ENCODE measurements at places on chromosomes 16 and 17.

DNA sequence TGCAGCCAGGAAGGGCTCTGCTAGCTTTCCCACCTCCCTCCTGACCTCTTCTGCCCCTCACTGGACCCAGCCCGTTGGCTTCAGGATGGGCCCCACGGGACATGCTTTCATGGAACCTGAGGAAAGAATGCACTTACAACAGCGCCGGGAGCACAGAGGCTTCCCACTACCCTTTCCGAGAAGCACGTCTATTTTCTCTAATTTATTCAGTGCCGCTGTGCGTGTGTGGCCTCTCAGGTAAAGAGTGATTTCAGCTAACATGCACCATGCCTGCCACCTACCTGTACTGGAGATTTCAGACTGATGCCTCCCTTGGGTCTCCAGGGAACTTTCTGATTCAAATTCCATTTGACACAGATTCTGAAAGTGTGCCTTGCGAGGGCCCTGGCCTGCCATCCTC, 140.1 kb downstream of the CYLD start:
- no peak for DNase-seq

DNA sequence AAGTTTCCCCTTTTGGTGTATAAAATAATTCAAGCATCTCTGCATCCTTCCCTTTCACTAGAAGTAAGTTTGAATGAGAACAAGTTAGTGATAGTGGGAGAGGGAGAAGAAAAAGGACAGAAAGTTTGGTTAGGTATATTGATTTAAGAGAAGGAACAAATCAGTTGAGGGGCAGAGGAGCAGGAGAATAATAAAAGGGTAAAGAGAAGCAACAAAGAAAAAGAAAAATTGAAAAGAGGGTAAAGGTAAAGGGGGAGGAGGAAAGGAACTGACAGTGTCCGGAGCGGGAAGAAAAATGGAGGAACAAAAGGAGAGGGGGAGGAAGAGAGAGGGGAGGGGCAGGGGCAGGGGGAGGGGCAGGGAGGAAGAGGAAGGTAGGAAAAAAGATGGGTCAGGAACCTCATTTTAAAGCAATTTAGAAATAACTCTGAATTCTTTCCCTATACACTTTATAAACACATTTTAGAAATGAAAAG, 6.3 kb upstream of the IGF2BP1 start:
- no peak for DNase-seq

GRCh38 chr17:14341866-14342265, 41.0 kb downstream of the HS3ST3B1 start:
- DNase-seq = no peak

GRCh38 chr17:32303781-32304288, 38.1 kb downstream of the C17orf75 start:
- no peak for DNase-seq

DNA sequence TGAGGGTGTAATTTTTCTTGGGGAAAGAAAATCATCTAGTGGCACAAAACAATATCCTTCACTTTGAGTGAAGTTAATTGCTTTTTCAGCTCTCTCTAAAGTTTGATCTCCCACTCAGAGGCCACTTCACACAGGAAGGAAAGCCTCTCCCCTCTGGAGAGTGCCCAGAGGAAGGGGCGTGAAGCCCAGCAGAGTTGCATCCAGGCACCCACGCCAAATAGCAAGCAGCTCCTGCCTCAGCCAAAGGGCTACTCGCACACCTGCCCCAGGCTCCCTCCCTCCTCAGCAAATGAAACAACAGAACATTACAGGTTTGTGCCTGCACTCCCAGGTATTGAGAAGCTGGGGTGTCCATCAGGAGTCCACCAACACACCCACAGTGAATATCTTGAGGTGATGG, 183.0 kb upstream of the RPL38 start:
- no peak for DNase-seq

- no peak for DNase-seq
Measured at GRCh38 chr16:24670623-24671454, 58.6 kb upstream of the TNRC6A start.

DNA sequence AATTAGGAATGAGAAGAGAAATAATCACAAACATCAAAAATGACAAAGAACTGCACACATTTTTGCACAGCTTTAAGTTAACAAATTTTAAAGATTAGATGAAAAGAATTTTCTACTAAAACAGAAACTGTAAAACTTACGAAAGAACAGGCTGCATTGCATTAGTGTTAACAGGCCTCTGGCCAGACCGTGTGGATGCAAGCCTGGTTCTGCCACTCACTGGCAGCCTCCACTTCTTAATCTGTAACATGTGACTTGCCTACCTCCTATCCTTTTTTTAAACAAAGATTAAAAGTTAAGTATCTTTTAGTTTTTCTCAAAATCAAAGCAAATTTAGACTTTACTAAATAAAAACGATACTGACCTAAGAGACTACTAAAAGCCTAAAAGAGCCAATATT, 37.5 kb downstream of the CREBBP start:
- no peak for DNase-seq

GRCh38 chr16:29977063-29977825, 3.6 kb downstream of the TAOK2 start:
- DNase-seq = no peak

DNA sequence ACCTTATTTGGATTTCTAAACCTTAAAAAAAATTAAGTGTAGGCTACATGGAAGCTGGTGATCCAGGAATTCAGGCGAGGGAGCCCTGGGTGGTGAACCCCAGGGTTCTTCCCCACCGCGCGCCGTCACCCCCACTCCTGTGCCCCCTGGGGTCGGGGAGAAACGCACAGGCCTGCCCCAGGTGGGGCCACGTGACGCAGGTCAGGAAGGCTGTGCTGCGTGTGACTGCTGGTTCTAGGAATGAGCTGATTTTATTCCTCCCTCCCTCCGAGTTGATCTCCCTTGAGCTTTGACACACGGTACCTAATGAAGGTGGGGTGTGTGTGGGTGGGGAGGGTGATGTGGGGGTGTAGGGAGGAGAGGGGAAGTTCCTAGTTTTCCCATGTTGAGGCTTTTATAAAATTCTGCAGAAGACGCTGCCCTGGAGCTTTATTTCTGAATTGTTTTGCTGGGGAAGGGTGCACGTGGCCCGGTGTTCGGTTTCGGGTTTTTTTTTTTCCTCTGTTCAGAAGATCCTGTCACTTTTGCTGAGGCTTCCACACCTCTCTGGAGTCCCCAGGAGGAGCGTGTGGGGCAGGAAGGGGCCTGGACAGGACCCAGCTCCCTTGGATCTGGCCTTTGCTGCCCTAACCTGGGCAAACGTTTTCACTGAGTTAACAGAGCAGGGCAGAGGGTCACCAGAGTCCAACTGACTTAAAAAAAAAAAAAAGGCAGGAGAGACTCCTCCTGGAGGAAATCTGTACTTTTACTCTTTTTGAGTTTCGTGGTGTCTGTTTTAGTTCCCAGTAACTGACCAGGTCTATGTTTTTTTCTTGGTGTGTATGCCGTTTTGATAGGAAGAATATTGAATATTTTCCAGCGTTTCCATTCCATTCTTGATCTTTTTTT, 55.8 kb upstream of the GSE1 start:
- DNase-seq = peak; percentile 44

DNA sequence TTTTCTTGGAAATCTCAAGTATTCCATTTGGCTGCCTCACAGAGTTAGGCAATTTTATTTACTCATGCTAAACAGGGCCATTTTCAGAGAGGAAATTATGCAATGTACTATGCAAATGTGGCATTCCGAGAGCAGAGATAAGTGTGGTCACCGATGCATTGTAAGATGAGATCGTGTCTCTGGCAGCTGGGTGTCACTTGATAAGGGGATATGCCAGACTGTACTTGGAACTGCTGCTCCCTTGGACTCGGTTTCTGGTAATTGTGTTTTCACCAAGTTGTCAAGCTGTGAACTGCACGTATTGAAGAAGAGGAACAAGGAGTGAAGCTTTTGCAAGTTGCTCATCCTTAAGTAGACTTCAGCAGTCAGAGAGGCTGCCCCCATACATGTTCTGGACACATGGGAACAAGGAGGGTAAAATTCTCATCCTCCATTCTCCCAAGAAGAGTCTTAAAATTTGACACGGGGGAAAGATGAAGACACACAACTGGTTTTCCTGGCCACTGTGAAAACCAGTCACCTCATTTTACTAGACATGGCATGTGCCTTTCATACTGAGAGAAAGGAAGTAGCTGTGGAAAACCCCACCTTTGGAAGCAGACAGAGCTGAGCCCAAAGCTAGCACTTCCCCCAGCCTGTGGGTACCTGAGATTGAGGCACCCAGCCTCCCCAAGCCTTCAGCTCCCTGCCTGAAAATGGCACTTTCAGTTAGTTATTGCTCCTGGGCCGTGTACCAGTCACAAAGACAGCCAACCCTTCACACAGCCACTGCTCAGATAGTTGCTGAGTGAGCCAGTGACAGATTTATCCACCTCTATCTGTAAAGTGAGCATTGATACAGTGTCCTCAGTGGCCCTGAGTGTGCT, 150.7 kb downstream of the SOCS1 start:
- DNase-seq = peak; percentile 29

- DNase-seq = no peak
Measured at GRCh38 chr17:57099165-57099564, 14.1 kb downstream of the AKAP1 start.

- no peak for DNase-seq
Measured at GRCh38 chr16:4609200-4610010, 5.3 kb downstream of the UBALD1 start.

GRCh38 chr17:12342609-12343435, 322.1 kb downstream of the MAP2K4 start:
- DNase-seq = no peak

- no peak for DNase-seq
Measured at GRCh38 chr17:16322636-16323035, 30.6 kb downstream of the CENPV start.

DNA sequence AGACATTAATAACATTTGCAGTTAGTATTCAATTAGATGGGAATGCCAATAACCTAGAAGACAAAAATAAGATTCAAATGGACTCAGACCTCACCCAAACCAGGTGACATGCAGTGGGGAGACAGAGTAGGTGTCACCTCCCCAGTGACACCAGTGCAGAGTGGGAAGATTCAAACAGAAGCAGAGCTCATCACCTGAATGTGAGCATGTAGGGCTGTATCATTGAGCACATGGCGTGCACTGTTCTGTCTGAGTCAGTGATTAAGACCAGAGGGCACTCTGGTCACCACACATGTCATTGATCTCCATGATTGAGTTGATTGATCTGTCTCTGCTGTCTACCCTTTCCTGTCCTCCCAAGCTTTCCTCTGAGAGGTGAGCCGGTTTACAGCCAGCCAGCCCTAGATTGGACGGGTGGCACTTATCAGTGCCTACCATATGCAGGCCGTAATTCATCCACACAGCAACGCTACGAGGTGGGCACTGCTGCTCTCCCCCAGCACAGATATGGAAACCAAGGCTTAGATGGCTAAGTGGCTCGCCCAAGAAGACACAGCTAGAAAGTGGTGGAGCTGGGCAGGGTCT, 34.0 kb downstream of the RHBDL3 start:
- DNase-seq = no peak

DNA sequence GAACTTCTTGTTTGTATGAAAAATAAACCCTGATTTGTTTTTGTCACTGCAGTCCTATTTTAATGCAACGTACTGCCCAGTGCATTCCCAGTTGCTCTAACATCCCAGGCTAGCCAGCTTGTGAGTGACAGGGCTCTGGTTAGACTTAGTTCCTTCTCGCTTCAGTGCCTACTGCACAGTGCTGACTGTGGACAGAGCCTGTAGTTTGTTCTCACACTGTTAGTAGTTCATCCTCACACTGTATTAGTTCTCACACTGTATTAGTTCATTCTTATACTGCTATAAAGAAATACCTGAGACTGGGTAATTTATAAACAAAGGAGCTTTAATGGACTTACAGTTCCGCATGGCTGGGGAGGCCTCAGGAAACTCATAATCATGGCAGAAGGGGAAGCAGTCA, 116.6 kb upstream of the SALL1 start:
- DNase-seq = no peak

GRCh38 chr17:51166987-51167931, 1.0 kb downstream of the NME2 start:
- peak; percentile 73 for DNase-seq

GRCh38 chr16:77509051-77509450, 74.2 kb upstream of the ADAMTS18 start:
- DNase-seq = no peak

DNA sequence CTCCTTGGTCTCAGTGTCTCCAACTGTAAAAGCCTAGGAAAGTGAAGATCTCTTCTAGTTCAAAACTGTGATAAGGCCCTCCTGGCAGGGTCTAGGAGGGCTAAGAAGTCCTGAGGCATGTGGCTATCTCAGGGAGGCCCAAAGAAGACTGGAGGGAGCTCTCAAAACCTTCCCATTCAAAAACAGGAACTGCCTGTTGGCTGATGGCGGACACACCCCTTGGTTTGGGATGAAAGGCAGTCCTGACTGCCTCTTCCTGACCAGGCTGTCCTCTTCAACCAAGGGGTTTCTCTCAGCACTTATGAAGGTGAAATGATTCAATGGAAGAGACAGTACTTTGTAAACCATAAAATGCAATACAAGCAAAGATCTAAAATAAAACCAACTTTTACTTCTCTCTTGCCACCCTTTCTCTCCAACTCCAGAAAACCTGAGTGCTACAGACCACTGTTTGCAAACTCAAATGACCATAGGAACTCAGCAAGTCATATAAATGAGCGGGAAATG, 4.7 kb downstream of the ZNF764 start:
- no peak for DNase-seq

DNA sequence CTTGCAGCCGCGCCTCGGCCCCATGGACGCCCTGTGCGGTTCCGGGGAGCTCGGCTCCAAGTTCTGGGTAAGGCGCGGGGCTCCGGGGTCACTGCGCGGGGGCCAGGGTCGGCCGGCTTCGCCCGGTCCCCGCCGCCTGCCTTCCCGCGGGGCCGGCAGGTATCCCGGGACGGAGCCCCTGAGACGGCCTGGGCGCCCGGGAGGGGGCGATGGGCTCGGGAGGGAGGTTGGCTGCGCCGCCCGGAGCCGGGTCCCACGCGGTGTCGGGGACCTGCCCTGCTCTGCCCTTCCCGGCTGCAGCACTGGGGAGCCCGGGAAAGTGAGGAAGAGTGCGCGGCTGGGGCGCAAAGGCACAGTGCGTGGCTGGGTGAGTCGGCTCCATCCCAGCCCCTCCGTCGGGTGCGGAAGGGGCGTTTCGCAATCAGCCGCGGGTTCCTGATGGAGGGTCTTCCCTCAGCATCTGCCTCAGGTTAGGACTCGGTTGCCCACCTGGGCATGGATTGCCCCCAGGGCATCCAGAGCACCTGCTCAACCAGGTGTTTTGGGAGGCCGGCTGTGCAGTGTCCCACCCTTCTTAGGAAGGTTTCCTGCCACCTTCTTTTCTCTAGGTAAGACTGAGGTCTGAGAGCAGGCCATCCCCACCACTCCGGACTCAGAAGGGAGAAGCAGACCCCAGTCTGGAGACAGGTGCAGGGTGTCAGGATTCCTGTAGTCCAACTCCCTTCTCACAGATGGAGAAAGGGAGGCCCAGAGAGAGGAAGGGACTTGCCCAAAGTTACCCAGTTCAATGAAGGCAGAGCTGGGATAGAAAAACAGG, 442 bp downstream of the ABCC3 start:
- DNase-seq = no peak

DNA sequence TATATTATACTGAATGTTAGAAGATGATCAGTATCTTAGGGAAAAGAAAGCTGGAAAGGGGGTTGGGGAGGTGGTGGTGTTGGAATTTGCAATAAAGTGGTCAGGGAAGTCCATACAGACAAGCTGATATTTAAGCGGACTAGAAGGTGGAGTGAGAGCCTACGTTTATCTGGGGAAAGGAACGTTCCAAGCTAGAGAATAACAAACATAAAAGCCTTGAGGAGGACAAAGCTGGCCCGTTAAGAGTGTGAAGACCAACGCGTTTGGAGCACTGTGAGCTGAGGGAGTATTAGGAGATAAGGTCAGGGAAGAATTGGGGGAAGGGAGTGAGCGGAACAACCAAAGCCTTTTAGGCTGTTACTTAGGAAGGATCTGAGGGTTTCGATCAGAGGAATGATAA, 1.4 kb downstream of the DDX42 start:
- DNase-seq = no peak

- DNase-seq = no peak
Measured at GRCh38 chr17:4150096-4150495, 7.1 kb downstream of the CYB5D2 start.

Measured in activated CD4-positive, alpha-beta T cell treated with anti-CD3 and anti-CD28 coated beads for 4 hours (primary cell).